ENCODE measurements at places on chromosomes 4 and X.
A peak's percentile ranks its signal among the peaks of the same experiment; 100 is the strongest.

- DNase-seq = no peak
Observed at GRCh38 chr4:153204728-153205648, 745 bp downstream of the TRIM2 start.

DNA sequence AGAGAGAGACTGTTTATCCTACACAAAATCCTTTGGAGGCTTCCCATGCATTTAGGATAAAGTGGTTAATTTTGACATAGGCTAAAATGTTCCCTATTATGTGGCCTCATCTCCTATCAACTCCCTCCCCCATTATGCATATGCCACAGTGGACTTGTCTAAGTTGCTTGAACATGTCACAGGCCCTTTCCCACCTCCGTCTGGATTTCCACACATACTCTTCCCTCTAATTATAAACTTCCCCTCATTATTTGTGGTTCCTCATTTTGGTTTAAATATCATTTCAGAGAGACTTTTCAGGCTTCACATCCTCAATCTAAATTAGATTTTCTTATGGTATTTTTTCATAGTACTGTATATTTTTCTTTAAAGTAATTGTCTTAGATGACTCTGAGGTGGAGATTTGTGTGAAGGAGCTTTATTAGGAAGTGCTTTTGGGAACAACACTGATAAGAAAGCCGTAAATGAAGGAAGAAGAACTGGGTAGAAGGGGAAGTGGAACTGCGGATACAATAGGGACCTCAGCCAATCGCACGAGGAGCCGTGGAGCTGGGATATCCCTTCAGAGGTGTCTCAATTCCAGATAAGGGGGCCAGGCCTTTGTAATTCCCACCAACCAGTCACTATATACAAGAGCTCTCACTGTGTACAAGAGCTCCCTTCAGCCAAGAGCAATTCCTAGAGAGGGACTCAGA, 7.9 kb downstream of the C4orf17 start:
- no peak for DNase-seq

- DNase-seq = peak; percentile 78
Observed at GRCh38 chrX:53435997-53436396, 1.8 kb upstream of the HSD17B10 start.

- no peak for DNase-seq
Observed at GRCh38 chr4:70712604-70713452, 8.9 kb upstream of the RUFY3 start.

DNA sequence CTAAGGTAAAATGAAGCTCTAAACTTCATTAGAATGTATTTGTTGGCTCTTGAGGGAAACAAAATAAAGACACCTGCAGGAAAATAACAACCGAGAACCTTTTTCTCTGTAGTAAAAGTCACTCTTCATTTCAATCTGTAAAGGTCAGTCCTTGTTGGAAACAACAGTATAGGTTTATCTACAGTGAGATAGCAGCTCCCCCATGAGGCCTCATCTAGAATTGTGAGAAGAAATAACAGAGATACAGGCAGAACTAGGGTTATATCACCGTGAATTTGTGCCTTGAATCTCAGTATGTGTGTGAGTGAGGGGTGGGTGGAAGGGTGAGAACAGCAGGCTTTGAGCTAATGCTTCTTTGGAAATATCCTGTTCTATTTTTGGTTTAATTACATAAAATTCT, 107.8 kb upstream of the FMR1 start:
- DNase-seq = peak; percentile 0

GRCh38 chr4:77172336-77172735, 15.3 kb downstream of the CCNG2 start:
- no peak for DNase-seq

- DNase-seq = no peak
Observed at GRCh38 chr4:138861135-138861534, 154.4 kb upstream of the NOCT start.

GRCh38 chrX:107736781-107737531, 38.6 kb downstream of the TSC22D3 start:
- peak; percentile 88 for DNase-seq

- peak; percentile 28 for DNase-seq
Observed at GRCh38 chr4:153258750-153259149, 54.5 kb downstream of the TRIM2 start.

DNA sequence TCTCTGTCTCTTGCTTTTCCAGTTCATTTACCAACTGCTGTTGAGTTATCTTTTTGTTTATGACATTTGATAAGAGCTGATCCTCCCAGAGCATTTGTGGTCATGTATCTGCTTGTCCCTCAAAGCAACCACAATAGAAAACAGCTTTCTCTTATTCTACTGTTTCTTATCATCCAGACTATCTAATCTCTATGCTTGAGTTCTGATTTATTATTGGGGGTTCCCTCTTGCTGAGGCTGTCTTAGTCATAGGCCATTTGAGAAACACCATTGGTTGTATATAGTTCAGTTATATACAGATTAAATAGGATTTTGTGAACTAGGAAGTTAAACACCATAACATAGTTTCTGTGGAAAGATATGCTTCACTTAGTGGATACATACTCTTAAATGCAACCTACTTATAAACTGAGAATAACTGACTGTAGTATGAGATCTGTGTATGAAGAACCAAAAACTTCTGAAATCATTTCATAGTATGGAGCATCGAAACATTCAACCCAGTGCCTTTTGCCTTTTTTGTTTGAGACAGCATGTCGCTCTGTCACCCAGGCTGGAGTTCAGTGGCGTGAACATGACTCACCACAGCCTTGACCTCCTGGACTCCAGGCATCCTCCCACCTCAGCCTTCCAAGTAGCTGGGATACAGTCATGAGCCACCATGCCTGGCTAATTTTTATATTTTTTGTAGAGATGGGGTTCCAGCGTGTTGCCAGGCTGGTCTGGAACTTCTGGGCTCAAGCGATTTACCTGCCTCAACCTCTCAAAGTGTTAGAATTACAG, 75.8 kb downstream of the STIM2 start:
- peak; percentile 4 for DNase-seq

- no peak for DNase-seq
Observed at GRCh38 chr4:158754385-158755180, 14.2 kb upstream of the FNIP2 start.

- DNase-seq = no peak
Observed at GRCh38 chr4:33658971-33659370, 2585.3 kb downstream of the ARAP2 start.

DNA sequence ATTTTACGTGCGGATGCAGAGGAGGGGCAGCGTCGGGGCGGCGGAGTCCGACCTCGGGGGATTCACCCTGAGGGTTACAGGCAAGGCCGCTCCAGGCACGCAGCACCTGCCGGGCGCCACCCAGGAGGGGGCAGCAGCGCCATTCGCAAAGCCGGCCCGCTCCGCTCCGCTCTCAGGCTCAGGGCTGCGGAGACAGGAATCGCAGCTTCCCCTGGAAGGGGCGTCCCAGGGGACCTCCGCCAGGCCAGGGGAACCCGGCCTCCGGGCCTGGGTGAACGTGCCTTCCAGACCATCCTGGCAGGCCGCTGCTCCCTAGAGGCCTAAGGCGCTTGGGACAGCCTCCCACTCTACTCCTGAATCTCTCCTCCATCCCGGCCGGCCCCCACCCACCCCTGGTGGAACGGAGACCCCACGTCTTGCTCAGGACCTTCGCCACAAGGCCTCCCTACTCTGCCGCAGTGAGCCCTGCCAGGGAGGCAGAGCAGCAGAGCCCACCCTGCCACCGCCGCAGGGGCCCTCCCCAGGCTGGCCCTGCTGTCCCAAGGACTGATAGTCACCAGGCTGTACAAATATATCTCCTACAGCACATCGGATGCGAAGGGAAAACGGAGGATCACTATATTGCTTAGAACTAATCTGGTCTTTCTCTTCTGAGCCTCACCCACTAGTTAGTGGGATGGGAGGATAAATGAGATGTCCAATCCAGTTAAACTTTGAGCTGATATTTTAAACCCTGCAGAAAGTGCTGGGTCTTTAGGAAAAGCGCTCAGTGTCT, 115.0 kb downstream of the SMIM20 start:
- DNase-seq = peak; percentile 23

GRCh38 chrX:75989806-75990590, 182.9 kb upstream of the PBDC1 start:
- no peak for DNase-seq

DNA sequence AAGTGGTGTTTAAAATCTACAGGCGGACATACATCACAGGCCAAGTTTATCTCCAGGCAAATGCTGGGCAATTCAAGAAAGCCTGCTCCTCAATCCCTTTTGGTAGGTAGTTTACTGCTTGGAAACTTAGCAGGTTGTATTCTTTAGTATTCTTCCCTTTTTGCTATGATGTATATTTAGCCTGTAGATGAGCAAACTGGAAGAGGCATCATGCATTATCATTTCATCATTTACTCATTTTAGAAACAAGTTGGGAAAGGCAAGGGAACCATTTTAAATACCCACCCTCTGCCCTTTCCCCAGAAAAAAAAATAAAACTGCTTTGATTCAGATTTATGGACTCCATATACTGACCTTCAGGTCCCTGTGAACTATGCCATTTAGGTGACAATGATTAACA, 213.2 kb downstream of the CAMK2D start:
- DNase-seq = peak; percentile 21

DNA sequence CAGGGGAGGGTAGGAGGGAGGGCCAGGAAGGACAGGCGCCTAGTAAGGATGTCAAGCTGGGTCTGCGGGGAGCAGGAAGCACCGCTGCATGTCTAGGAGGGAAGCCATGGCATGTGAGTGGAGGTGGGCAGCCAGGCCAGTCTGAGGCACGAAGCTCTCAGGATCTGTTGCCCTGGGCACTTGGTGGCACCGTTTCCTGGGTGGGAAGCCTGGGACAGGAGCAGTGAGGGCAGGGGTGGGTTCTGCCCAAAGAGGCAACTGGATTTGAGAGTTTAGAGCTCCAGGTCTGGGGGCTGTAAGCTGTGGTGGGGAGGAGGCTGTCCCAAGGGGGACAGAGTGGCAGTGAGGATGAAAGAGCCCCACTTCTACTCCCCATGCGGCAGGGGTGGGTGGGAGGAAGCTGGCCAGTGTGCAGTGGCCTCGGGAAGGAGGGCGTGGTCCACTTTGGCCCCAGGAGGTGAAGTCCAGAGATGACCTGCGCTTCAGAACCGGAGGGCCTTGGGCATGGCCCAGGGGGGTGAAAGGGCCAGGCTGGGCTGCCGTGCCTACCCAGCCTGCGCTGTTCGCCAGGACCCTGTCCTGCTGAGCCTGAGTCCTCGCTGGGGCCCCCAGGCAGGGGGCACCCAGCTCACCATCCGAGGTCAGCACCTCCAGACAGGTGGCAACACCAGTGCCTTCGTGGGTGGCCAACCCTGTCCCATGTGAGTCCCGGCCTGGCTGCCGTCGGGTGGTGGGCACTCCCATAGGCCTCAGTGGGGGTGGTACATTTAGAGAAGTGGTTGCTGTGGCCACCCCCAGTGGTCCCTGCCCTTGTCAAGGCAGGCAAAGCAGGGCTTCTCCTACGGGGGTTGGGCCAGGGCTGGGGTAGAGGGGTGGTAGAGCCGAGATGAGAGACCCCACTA, 8.3 kb upstream of the SRPK3 start:
- DNase-seq = no peak

GRCh38 chr4:94634271-94634670, 123.5 kb upstream of the BMPR1B start:
- DNase-seq = no peak

GRCh38 chr4:127698789-127699200, 31.4 kb upstream of the SLC25A31 start:
- no peak for DNase-seq

GRCh38 chr4:71732706-71733105, 51.2 kb downstream of the GC start:
- DNase-seq = no peak
